Effector CD4-positive, alpha-beta T cell (primary cell): ENCODE measurements at places on chromosomes 6 and 20.

- no peak for DNase-seq
Observed at GRCh38 chr20:62518911-62519310, 43.1 kb upstream of the GATA5 start.

- DNase-seq: no peak
Observed at GRCh38 chr20:11686195-11686594, 231.5 kb upstream of the BTBD3 start.

- no peak for DNase-seq
Observed at GRCh38 chr6:53618219-53618618, 47.3 kb downstream of the KLHL31 start.

- DNase-seq: no peak
Observed at GRCh38 chr6:138336221-138336620, 41.5 kb upstream of the SMIM28 start.

DNA sequence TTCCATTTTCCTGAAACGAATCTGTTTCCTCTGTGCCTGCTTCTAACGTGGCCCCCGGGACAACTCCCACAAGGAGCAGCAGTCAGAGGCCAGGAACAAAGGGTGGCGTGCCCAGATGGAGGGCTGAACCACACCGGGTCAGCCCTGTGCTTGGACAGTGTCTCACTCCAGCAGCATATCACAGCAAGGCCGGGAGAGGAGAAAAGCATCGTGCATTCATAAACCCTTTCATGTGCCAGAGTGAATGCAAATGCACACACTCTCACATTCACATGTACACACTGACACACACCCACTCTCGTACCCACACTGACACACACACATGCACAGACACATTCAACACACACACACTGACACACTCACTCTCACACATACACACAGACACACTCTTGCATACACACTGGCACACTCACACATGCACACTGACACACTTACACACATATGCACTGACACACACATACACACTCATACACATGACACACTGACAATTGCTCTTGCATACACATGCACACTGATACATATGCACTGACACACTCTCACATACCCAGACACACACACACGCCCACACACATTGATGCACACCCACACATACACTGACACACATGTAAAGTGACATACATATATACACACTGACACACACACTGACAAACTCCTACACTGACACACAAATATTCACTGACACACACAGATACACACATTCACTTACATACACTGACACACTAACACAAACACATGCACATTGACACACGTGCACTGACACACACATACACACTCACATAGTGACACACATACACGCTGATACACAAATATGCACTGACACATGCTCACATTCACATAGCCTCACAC lies 237.0 kb downstream of the LRFN2 start:
- DNase-seq: no peak

DNA sequence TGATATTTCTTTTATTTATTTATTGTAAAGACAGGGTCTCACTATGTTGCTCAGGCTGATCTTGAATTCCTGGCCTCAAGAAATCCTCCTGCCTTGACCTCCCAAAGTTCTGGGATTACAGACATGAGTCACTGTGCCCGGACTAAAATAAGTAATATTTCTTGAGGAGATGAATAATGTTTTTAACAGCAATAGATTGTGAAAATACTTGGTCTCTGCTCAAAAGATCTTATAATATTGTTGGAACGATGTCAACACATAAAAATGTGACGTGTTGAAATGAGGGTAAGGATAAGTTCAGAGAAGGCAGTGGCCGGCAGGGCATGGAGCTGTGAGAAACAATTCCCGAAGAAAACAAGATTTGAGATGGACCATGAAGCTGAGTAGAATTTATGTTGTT lies 178.7 kb downstream of the GJA1 start:
- DNase-seq: no peak

GRCh38 chr6:13289789-13290318 lies 38.5 kb downstream of the TBC1D7 start:
- DNase-seq: no peak

DNA sequence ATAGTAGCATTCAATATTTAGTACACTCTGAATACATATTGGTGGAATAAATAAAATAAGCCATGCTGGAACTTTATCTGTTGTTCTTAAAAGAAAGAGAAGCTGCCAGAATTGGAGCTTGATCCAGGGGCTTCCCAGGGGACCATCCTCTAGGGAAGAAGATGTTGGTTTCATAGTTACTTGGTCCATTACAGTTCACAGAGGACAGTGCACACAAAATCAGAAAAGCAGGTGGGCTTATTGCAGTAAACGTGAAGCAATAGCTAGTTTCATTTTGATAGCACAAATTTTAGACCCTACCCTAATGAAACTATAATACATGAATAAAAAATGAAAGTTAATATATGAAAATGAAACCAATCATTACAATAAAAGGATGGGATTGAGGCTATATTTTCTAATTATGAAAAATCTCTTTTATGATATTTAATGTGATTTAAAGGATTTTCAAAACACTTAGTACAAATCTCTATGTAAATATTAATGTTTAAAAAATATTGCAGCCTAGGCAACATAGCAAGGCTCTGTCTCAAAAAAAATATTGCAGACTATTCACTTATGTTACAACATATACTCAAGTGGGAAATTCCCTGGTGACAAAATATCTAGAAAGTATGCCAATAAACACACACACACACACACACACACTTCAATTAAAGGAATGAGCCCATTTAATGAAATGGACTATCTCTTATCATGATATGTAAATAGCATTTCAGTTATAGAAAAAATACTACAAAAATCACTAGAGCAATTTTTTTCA lies 227.0 kb upstream of the MARCKS start:
- DNase-seq: no peak
